ENCODE measurements at places on chromosomes 16 and 17.

GRCh38 chr17:69363488-69364210, 36.7 kb upstream of the ABCA5 start:
- DNase-seq, result no peak

DNA sequence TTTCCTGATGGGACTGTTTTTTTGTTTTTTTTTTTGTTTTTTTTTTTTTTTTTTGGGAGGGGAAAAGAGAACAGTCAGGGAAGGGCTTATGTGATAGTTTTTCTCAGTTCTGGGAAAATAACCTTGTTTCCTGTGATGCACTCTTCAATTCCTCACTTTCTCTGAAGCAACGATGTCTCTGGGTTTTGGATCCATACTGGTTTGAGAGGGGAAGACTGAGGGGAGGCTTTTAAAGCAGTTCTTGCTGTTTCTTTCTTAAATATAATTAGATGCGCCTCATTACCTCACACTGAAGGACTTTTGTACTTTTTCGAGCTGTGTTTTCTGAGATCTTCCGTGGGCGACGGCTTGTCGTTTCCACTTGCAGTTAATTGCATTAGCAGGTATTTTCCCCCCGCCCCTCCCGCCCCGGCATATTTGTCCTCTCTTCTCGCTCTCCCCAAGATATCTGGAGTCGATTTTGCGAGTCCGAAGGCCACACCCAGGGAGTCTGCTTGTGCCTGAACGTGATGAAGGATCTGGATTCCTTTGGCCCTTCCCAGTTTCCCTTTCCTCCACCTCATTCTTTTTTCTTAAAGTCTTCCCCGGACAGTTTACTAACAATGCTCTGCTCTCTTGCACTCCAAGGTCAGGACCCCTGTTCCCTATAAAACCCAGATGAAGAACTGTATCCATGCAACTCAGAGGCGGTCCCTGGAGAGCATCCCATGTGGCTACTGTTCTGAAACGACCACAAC, 125.2 kb upstream of the ZFHX3 start:
- no peak for DNase-seq

DNA sequence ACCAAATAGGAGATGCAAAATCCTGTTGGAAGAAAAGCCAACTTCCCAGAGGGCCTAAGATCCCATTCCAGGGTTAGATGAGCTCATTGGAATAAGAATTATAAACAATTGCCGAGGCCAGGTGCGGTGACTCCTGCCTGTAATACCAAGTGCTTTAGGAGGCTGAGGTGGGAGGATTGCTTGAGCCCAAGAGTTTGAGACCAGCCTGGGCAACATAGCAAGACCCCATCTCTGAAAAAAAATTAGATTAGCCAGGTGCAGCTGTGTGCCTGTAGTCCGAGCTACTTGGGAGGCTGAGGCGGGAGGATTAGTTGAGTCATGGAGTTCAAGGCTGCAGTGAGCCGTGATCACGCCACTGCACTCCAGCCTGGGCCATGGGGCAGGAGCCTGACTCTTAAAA, 17.8 kb upstream of the SDR42E2 start:
- no peak for DNase-seq

DNA sequence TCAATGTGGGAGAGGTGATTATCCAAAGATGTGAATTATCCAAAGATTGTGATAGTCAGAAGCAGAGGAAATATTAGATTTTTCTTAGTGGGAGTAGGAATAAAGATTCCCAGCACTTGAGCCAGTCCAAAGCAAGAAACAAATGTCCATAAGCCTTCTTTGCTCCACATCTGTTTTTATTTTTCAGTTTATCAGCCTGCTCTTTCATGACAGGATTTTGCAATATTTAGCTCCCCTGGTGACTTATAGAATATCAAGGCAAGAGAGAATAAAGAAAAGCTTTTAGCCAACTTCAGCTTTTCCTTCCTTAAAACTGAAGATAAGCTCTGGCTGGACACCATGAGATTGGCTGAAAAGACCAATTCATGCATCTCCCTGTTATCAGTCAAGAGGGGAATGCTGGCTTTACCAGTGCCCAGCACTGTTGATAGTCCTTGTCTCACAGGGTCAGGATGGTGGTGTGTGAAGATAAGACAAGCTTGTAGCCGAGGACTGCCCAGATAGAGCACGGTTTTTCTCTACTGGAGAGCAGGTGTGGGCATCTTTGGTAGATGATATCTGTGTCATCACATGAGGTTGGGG, 706.5 kb downstream of the KCNJ2 start:
- no peak for DNase-seq

DNA sequence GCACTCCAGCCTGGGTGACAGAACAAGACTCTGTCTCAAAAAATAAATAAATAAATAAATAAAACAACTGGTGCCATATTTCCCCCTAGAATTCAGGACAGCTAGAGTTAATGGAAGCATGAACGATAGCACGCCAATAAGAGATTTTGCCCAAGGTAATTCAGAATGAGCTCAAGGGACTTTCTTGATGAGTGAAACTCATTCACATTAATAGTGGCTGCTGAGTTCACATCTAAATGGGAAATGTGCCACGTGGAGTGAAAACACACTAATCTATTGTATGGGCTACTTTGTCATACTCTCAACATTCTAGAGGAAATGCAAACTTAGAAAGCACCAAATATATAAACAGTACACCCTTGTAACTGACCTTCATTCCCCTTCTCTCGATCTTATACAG, 47.4 kb upstream of the PSMD7 start:
- no peak for DNase-seq

DNA sequence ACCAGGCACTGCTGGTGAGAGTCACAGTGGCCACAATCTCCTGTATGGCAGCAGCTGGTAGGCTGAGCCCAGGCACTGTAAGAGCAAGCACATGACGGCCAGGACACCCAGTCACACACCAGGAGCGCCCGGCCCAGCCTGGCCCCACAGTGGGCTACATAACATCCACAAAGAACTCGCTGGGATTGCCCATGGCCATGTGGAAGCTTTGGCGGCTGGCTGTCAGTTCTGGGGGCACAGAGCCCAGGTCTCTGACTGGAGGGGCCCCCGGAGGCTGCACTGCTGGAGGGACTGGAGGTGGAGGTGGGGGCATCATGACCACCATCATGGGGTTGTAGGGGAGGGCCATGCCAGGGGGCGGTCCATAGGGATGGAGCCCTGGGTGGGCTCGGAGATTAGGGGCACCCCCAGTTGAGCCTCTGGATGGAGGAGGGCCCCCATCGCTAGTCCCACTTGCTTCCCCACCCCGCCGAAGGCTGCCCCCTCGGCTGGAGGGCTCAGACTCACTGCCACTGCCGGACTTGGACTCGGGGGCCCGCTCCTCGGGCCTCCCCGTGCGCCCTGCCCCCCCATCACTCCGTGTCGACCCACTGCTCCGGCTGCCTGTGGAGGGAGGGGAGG, 6.1 kb downstream of the ACADVL start:
- no peak for DNase-seq

GRCh38 chr16:48382131-48382530, 3.1 kb downstream of the SIAH1 start:
- no peak for DNase-seq

GRCh38 chr17:11795906-11796305, 197.6 kb downstream of the DNAH9 start:
- DNase-seq, result no peak

DNA sequence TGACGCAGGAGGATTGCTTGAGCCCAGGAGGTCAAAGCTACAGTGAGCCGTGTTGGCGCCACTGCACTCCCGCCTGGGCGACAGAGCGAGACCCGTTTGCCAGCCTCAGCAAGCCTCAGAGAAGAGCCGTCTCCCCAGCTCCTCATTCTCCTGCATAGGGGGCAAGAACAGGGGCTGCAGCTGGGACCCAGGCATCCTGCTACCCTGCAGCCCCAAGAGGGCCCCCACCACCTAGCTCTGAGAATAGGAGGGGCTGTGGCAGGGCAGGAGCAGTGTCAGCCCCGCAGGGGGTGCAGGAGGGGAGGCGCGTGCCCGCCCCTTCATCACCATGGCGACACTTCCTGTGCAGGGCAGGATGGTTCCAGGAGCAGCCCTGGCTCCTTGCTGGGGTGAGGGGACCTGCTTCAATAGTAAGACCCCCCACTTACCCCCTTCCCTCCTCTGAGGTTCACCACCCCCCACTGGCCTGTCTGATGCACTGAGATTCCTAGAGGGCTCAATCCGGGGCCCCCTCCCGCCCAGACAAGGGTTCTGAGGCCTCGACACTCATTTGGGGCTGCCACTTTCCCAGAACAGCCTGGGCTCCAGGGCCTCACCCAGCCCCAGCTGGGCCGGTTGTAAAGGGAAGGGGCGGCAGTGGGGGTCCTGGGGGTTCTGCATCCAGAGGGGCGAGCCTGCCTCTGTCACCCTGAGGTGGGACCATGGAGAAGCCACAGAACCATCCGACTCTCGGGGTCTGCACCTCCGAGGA, 20.2 kb downstream of the VASN start:
- DNase-seq, result no peak

DNA sequence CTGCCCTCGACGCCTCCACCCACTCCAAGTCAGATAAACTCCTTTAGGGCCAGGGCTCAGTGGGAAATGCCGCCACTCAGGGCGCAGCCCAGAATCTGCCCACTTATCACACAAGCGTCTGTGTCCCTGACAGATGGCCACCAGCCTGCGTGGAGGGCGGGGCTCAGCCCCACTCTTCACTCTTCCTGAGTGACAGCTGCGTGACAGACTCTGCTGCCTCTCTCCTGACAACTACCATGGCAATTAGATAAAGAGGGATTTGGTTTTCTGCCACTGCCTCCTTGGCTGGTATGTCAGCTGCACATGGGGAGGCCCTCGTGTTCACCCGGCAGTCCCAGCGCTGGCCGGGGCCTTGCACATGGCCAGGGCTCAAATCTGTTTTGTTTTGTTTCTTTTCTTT, 96.2 kb downstream of the RTN4RL1 start:
- DNase-seq, result no peak

GRCh38 chr16:53654946-53655345, 48.7 kb downstream of the RPGRIP1L start:
- DNase-seq, result no peak

- DNase-seq, result no peak
These were observed 6.7 kb downstream of the PLA2G15 start for GRCh38 chr16:68251832-68252231.

GRCh38 chr17:3982113-3982512, 17.9 kb upstream of the ATP2A3 start:
- DNase-seq, result no peak

- no peak for DNase-seq
These were observed 14.7 kb upstream of the ZNF469 start for GRCh38 chr16:88368036-88368435.

GRCh38 chr16:86492267-86492960, 17.9 kb upstream of the FOXF1 start:
- no peak for DNase-seq

DNA sequence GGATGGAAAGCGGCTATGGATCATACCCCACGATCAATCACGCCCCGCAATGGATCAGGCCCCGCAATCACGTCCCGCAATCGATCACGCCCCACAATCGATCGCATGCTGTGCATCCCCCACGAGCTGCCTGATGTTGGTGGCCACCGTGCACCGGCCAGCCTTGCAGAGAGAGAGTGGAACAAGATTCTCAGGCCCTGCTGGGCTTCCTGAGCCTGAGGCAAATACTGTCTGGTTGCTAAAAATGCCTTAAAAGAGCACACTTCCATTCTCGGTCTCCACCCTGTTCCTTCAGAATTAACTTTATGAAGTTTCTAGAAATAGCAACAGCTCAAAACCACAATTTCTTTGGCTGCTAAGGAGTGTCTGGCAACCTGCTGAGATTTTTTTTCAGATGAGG, 81.5 kb downstream of the VPS53 start:
- no peak for DNase-seq

- DNase-seq, result no peak
These were observed 9.5 kb upstream of the UNK start for GRCh38 chr17:75774991-75775668.

GRCh38 chr17:67124450-67125148, 80.2 kb downstream of the CACNG1 start:
- DNase-seq, result no peak

DNA sequence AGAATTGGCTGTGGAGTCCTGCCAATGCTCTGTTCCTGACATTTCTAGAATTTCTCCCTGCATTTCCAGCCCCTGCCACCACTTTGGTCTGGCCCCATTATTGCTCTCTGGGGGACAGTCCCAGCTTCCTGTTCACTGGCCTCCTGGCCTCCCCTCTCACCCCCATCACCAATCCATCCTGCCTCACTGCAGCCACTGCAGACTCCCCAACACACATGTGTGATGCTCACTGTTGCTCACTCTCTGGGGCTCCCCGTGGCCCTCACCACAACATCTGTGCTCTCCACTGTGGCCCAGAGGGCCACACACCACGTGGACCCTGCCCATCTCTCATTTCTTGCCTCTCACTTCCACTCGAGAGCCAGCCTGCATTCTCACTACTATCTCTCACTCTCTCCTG, 64.6 kb downstream of the SREBF1 start:
- DNase-seq, result no peak

GRCh38 chr16:82609140-82609539, 17.6 kb upstream of the CDH13 start:
- no peak for DNase-seq

GRCh38 chr17:36921095-36921851, 16.0 kb upstream of the LHX1 start:
- peak; percentile 33 for DNase-seq

DNA sequence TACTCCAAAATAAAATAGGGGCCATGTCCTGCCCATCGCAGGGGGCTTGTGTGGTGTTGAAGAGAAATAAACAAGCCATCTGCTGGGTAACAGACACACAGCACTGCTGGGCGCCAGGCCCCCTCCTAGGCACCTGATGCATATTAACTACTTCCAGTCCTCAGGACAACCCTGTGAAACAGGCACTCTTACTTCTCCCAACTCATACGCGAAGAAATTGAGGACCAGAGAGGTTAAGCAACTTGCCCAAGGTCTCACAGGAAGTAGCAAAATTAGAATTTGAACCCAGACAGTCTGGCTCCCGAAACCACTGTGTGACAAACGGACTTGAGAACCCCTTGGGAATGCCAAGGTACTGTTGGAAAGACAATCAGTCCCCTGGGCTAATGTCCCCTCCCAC, 2.8 kb downstream of the STX1B start:
- DNase-seq, result no peak

DNA sequence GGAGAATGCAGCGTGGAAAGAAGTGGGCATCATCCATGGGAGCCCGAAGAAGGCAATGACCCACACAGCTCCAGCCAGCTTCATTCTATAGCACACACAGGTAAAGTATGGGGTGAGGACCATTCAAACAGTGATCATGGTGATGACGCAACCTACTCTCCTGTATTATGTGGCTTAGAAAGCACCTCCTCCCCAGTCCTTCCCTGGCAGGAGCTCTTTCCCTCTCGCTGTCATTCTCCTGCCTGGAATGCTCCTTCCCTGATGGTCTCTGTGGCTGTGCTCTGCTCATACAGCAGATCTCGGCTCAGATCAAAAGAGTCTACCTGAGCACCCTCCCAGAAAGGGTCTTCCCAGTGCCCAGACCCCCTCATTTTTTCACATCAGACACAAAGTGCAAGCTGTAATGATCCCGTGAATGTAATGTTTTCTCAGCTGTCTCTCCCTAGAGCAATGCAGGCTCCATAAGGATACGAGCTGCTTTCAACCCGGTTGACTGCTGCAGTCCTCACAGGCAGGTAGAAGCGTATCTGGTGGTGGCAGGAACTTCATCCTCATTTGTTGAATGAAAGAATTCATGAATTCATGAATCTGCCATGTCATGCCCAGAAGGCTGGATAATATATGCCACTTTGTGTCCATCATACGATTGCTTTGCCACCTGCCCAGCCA, 248.8 kb downstream of the HS3ST3A1 start:
- DNase-seq, result no peak
